ENCODE measurements at places on chromosomes 1 and 21. TPM values are rescaled to one million over a fixed set of nuclear protein-coding genes. Genes with fewer than 3 reads are reported as not detected.
A peak's percentile ranks its signal among the peaks of the same experiment; 100 is the strongest.

DNA sequence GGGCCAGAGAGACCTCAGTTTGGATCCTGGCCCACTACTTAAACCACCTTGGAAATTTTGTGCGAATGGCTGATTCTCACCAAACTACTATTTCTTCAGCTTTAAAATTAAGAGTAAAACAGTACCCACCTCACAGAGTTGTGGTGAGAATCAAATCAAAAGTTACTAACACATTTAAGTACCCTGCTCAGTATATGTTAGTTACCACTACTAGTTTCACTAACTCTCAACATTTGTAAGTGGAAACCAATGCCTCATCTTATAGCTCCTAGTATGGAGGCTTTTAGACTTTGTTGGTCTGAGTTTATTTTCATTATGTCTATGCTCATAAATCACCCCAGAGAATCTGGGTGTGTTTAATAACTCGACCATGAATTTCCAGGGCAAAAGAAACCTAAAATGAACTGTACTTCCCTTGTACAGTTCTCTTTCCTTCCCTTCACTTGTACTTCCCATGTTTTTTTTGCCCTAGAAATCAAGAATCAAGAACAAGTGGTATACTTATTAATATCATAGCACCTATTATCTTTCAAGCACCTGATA, 11.6 kb upstream of the SERBP1 start:
- H3K4me1 ChIP-seq = peaks cover 30% of the 10 kb centered on the region
- no peaks in the 10 kb centered on the region for H3K27me3 ChIP-seq
- no peak overlapping the region for H3K27ac ChIP-seq
- no peaks in the 10 kb centered on the region for H3K36me3 ChIP-seq
- DNase-seq = no peak

DNA sequence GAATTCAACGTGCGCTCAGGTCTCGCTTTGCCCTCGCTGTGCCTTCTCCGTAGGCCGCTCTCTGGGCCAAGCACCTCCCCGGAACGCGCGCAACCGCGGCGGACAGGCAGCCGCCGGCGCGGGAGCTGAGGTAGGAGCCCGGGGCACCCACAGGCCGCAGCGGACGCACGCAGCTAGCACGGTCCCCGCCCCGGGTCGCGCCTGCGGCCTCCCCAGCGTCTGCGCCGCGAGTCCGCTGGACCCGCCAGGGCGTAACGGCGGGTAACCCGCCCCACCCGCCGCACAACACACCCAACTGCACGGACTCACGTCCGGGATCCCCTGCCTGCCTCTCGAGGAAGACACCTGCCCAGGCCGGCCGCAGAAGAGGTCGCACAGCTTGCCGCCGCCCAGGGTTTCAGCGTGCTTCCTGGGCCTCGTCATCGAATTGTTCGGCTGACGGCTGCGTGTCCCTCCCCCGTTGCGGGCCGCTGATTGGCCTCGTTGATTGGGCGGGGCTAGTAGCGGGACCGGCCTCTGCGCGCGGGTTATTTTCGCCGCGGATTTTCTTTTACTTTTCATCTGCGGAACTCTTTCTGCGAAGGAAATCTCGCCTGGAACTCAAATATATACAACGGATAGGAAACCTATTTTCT, at the start of gene CLCC1:
TSS of gene CLCC1 (minus strand) at position 433 of the 635 bp plus-strand sequence. CDS start 13,047 bp downstream, outside the sequence.
- H3K27ac ChIP-seq = peak within 1 kb of the TSS; percentile 92
- no peaks in the 10 kb centered on the region for H3K27me3 ChIP-seq
- peaks cover 19% of the 10 kb centered on the region for H3K36me3 ChIP-seq
- peak; percentile 83 for DNase-seq
- H3K4me1 ChIP-seq = peaks cover 52% of the 10 kb centered on the region
- H3K4me3 ChIP-seq = peak within 1 kb of the TSS; percentile 88

PKP1 gene
- not detected for total RNA-seq

PADI1 gene
- total RNA-seq = not detected

NPL gene
- 0.04 TPM for total RNA-seq

RPL11 gene
- 2,010 TPM for total RNA-seq

GRCh38 chr1:6898974-6899539, 113.8 kb downstream of the CAMTA1 start:
- H3K4me1 ChIP-seq = 0 out of 2 replicates have a peak, but pooled peaks cover 5% of the 10 kb centered on the region
- no peak for DNase-seq
- H3K4me3 ChIP-seq = no peak overlapping the region
- no peaks in the 10 kb centered on the region for H3K27me3 ChIP-seq
- no peak overlapping the region for H3K27ac ChIP-seq

GRCh38 chr1:94646141-94646643, 104.6 kb upstream of the F3 start:
- no peak for DNase-seq
- no peaks in the 10 kb centered on the region for H3K36me3 ChIP-seq
- no peak overlapping the region for H3K4me3 ChIP-seq
- no peaks in the 10 kb centered on the region for H3K27me3 ChIP-seq

RAP1GAP gene
- total RNA-seq = 11.9 TPM

GPR61 gene
- total RNA-seq = not detected

GRCh38 chr1:9212735-9213134, 21.8 kb upstream of the H6PD start:
- H3K4me3 ChIP-seq = no peak overlapping the region
- H3K4me1 ChIP-seq = peaks cover 33% of the 10 kb centered on the region
- peaks cover 2% of the 10 kb centered on the region for H3K27me3 ChIP-seq

PADI4 gene
- total RNA-seq = not detected

DNA sequence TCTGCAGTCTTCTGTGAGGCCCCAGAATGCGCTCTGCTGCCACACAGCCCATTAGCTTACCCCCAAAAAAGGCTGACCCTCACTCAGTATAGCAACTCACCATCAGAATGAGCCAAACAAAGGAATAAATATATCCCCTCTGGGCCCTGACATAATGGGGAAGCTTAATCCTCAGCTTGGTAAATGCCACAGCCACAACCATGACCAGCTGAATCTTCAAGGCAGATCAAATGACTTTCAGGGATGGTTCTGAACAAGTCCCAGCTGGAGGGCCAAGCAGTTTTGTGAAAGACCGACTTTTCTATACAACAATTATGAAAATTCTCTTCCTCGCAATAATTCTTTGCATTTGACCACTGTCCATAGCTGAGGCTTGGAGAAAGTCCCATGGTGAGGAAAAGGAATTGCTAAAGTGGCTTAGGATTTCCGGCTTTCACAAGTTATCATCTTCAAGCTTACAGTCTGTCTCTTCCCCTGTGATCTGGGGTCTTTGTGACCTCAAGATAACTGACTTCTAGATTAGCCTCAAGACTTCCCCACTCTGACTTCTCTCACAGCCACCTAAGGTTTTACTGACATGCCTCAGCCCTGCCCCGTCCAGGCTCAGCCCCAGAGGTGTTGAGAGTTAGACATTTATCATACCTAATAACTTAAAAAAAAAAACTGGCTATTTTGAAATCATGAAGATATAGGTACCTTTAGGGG, 47.8 kb upstream of the PBX1 start:
- H3K36me3 ChIP-seq = no peaks in the 10 kb centered on the region
- H3K27ac ChIP-seq = no peak overlapping the region
- no peaks in the 10 kb centered on the region for H3K4me1 ChIP-seq
- no peak overlapping the region for H3K4me3 ChIP-seq
- no peak for DNase-seq

GRCh38 chr1:112696578-112697314, 10.2 kb downstream of the RHOC start:
- H3K27ac ChIP-seq = no peak overlapping the region
- DNase-seq = no peak

GRCh38 chr21:45523411-45524101, 18.7 kb downstream of the SLC19A1 start:
- H3K36me3 ChIP-seq = 0 out of 2 replicates have a peak, but pooled peaks cover 2% of the 10 kb centered on the region
- H3K4me1 ChIP-seq = peaks cover 39% of the 10 kb centered on the region
- no peak overlapping the region for H3K4me3 ChIP-seq

GRCh38 chr21:29423099-29423870, 124.6 kb downstream of the BACH1 start:
- no peak overlapping the region for H3K4me3 ChIP-seq
- no peaks in the 10 kb centered on the region for H3K27me3 ChIP-seq
- H3K36me3 ChIP-seq = no peaks in the 10 kb centered on the region
- H3K4me1 ChIP-seq = no peaks in the 10 kb centered on the region

CYP4X1 gene
- 0.07 TPM for total RNA-seq

DNA sequence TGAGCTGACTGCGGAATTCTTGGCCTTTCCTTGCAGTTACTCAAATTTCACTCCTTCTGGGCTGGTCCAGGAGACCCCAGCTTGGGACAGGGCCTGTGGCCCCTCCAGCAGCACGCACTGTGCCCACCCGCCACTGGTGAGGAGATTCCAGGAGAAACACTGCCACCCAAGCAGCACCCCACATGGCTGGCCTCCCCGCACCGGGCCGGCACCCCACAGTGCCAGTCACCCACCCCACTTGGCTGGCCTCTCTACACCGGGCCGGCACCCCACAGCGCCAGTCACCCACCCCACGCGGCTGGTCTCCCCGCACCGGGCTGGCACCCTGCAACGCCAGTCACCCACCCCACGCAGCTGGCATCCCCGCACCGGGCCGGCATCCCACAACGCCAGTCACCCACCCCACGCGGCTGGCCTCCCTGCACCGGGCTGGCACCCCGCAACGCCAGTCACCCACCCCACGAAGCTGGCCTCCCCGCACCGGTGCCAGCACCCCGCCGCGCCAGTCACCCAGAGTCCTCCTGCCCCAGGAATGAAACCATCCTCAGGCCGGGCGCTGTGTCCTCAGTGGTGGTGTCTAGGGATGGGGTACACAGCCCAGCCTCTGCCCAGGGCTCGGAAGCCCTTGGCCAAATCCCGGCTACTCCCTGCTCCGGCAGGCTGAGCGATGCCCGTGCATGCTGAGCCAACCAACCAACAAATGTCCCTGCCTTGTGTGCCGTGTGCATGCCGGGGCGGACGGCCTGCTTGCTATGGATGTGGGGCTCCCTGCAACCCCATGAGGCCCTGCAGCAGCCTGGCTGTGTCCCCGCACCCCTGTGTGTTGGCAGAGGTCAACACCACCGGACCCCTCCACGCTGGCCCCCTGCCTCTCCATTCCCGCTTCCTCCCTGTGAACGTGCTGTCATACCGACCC, 38.6 kb upstream of the TSPEAR start:
- H3K4me1 ChIP-seq = no peaks in the 10 kb centered on the region
- peaks cover 56% of the 10 kb centered on the region for H3K27me3 ChIP-seq
- no peak overlapping the region for H3K4me3 ChIP-seq
- no peaks in the 10 kb centered on the region for H3K36me3 ChIP-seq

GRCh38 chr1:219847215-219847855, 81.0 kb downstream of the SLC30A10 start:
- H3K4me1 ChIP-seq = peaks cover 16% of the 10 kb centered on the region
- no peaks in the 10 kb centered on the region for H3K27me3 ChIP-seq
- no peak overlapping the region for H3K4me3 ChIP-seq
- peak; percentile 43 for DNase-seq
- H3K36me3 ChIP-seq = no peaks in the 10 kb centered on the region

TMEM125 gene
- total RNA-seq = not detected

FAM78B gene
- total RNA-seq = 0.31 TPM

- H3K36me3 ChIP-seq = no peaks in the 10 kb centered on the region
- H3K27ac ChIP-seq = no peak overlapping the region
- H3K4me3 ChIP-seq = no peak overlapping the region
These were observed 1526.3 kb downstream of the PLA2G4A start for GRCh38 chr1:188355082-188355481.

SLFNL1 gene
- total RNA-seq = not detected

LEFTY1 gene
- 0.29 TPM for total RNA-seq

- no peaks in the 10 kb centered on the region for H3K36me3 ChIP-seq
- peaks cover 4% of the 10 kb centered on the region for H3K27me3 ChIP-seq
- peaks cover 14% of the 10 kb centered on the region for H3K4me1 ChIP-seq
- no peak overlapping the region for H3K27ac ChIP-seq
- H3K4me3 ChIP-seq = peak overlapping the region; percentile 32
These were observed 11.6 kb downstream of the TTLL10 start for GRCh38 chr1:1185101-1185765.

DNA sequence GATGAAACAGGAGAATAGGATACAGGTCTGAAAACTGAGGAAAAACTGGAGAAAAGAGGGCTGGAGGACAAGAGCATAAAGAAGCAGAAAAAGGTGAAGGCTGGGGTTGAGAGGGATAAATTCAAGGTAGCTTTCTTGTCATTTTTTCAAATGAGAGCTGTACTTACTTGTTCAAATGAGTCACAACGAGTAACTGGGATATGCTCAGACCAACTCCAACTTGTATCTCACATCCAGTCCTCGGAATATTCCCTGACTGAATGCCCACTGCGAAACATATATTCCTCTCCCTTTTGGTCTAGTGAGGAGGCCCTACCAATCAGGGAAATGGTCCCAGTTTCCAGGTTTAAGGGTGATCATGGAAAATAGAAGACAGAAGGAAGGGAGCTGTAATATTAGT, 343.4 kb downstream of the HHIPL2 start:
- H3K4me3 ChIP-seq = no peak overlapping the region
- no peaks in the 10 kb centered on the region for H3K4me1 ChIP-seq
- DNase-seq = no peak
- H3K27ac ChIP-seq = no peak overlapping the region
- H3K36me3 ChIP-seq = no peaks in the 10 kb centered on the region

GRCh38 chr1:206498685-206499084, 8.6 kb upstream of the RASSF5 start:
- H3K4me1 ChIP-seq = peaks cover 10% of the 10 kb centered on the region
- no peak overlapping the region for H3K4me3 ChIP-seq
- no peaks in the 10 kb centered on the region for H3K27me3 ChIP-seq
- no peak overlapping the region for H3K27ac ChIP-seq
- no peaks in the 10 kb centered on the region for H3K36me3 ChIP-seq

PPM1J gene
- 0.07 TPM for total RNA-seq

- no peak for DNase-seq
- no peak overlapping the region for H3K27ac ChIP-seq
- H3K4me1 ChIP-seq = no peaks in the 10 kb centered on the region
- no peaks in the 10 kb centered on the region for H3K36me3 ChIP-seq
- no peaks in the 10 kb centered on the region for H3K27me3 ChIP-seq
- H3K4me3 ChIP-seq = no peak overlapping the region
These were observed 657.4 kb downstream of the AJAP1 start for GRCh38 chr1:5311634-5312292.

DNA sequence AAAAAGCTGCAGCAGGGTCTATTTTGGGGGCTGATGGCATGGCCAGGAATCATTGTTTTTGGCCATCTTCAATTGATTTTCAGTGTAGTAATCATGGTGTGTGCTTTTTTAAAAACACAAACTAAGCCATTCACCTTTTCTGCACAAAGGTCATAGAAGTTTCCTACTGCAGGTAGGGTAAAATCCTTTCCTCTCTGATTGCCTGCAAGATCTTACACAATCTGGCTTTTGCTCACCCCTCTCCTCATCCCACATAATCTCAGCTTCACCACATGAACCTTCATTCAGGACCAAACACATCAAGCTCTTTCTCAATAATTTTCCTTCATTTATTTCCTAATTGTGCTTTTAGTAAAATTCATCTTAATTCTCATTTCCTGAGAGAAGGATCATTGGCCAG, 38.3 kb upstream of the GBP5 start:
- no peak overlapping the region for H3K27ac ChIP-seq
- H3K4me1 ChIP-seq = no peaks in the 10 kb centered on the region
- no peak overlapping the region for H3K4me3 ChIP-seq
- H3K27me3 ChIP-seq = no peaks in the 10 kb centered on the region

- no peak overlapping the region for H3K4me3 ChIP-seq
- peaks cover 34% of the 10 kb centered on the region for H3K27me3 ChIP-seq
- DNase-seq = no peak
- no peaks in the 10 kb centered on the region for H3K36me3 ChIP-seq
These were observed 56.9 kb downstream of the KLHDC7A start for GRCh38 chr1:18537386-18538306.

PIAS3 gene
- 3.7 TPM for total RNA-seq

- no peak overlapping the region for H3K4me3 ChIP-seq
- H3K4me1 ChIP-seq = peaks cover 5% of the 10 kb centered on the region
- no peaks in the 10 kb centered on the region for H3K36me3 ChIP-seq
- H3K27me3 ChIP-seq = no peaks in the 10 kb centered on the region
- H3K27ac ChIP-seq = no peak overlapping the region
These were observed 47.4 kb upstream of the MTF2 start for GRCh38 chr1:93031711-93032110.

- no peak overlapping the region for H3K4me3 ChIP-seq
- no peaks in the 10 kb centered on the region for H3K4me1 ChIP-seq
- no peaks in the 10 kb centered on the region for H3K36me3 ChIP-seq
- H3K27me3 ChIP-seq = no peaks in the 10 kb centered on the region
These were observed 196.5 kb downstream of the TPR start for GRCh38 chr1:186178426-186179043.

Data from HepG2 (cell line).